ENCODE measurements at places on chromosomes 2 and 18.
A peak's percentile ranks its signal among the peaks of the same experiment; 100 is the strongest.

- no peaks in the 10 kb centered on the region for H3K27me3 ChIP-seq
- H3K4me3 ChIP-seq: no peak overlapping the region
- H3K36me3 ChIP-seq: no peaks in the 10 kb centered on the region
- no peak for DNase-seq
- H3K27ac ChIP-seq: no peak overlapping the region
Measured at GRCh38 chr18:41372046-41372665, 582.9 kb upstream of the PIK3C3 start.

GRCh38 chr2:74427551-74427950 is 6.0 kb downstream of the WDR54 start:
- H3K27me3 ChIP-seq: no peaks in the 10 kb centered on the region
- H3K36me3 ChIP-seq: peaks cover 43% of the 10 kb centered on the region
- DNase-seq: no peak
- H3K4me3 ChIP-seq: no peak overlapping the region
- H3K4me1 ChIP-seq: no peaks in the 10 kb centered on the region

DNA sequence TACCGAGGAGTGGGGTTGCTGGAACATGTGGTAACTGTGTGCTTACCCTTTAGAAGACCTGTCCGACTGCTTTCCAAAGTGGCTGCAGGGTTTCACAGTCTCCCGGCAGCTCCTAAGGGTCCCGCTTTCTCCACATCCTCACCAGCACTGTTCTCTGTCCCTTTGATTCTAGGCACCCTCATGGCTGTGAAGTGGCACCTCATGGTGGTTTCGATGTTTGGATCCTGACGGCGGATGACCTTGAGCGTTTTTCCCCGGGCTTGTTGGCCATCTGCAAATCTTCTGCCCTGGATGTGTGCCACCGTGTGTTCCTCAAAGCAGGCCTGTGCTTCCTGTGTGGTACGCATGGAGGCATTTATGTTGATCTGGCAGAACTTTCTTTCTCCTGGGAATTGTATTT is 292.5 kb upstream of the HDAC4 start:
- no peak for DNase-seq
- H3K4me1 ChIP-seq: no peaks in the 10 kb centered on the region
- peaks cover 10% of the 10 kb centered on the region for H3K27me3 ChIP-seq
- H3K36me3 ChIP-seq: no peaks in the 10 kb centered on the region
- no peak overlapping the region for H3K27ac ChIP-seq

DNA sequence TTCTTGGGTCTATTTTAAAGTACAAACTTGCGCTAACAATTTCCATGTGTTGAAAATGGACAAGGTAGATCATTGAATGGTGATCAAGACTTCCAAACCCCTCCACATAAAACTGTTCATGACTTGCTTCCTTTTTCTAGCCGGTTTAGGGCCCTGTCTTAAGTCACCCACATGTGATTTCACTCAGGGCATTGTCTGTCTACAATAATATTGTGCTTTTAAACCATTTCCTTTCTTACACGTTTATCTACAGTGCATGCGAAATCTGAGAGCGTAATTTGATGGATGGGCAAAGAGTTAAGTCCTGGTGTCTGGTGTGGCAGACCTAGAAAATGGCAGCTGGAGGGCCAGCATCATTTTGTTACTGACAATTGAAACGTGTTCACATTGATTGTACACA is 2.0 kb upstream of the ZNF516 start:
- no peak overlapping the region for H3K27ac ChIP-seq
- H3K36me3 ChIP-seq: no peaks in the 10 kb centered on the region
- no peaks in the 10 kb centered on the region for H3K4me1 ChIP-seq
- DNase-seq: no peak
- H3K4me3 ChIP-seq: 0 out of 2 replicates have a peak overlapping the region, but pooled peaks have one; percentile 73

DNA sequence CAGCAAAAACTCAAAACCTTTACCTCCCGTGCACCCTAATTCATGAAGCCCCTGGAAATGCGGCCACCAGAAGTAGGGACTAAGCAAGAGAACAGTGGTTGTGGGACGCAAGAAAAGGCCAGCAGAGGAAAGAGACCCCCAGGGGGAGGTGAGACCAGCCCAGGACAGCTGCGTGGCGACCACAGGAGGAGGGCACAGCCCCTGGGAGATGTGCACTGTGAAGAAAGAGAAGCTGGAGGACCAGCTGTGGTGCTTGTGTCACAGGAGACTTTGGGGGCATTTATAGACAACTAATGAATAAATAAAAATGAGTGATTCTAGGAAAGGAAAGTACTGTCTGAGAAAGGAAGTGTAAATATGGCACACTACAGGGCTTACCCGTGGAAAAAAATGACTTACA is 263.8 kb downstream of the EIPR1 start:
- no peaks in the 10 kb centered on the region for H3K36me3 ChIP-seq
- no peaks in the 10 kb centered on the region for H3K27me3 ChIP-seq
- H3K4me1 ChIP-seq: no peaks in the 10 kb centered on the region

GRCh38 chr2:113686537-113686936 is 59.5 kb downstream of the RABL2A start:
- H3K27ac ChIP-seq: no peak overlapping the region
- no peaks in the 10 kb centered on the region for H3K4me1 ChIP-seq
- H3K36me3 ChIP-seq: no peaks in the 10 kb centered on the region

DNA sequence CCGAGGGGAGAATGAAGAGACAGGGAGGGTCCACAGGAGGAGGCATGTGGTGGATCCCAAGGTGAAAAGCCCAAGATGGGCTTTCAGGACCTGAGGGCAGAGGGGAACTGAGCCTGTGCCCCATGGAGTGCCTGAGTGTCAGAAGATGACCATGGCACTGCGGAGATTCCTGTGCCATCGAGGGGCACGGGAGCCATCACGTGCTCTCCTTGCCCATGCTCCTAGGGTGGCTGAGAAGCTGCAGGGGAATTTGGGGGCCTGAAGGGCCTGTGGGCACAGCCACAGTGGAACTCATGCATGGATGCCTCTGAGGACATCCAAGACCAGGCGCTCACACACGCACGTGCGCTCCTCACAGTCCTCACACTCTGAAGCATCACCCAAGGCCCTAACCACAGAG is 56.1 kb upstream of the GLI2 start:
- H3K36me3 ChIP-seq: no peaks in the 10 kb centered on the region
- H3K27me3 ChIP-seq: no peaks in the 10 kb centered on the region
- no peak for DNase-seq
- H3K4me1 ChIP-seq: no peaks in the 10 kb centered on the region
- H3K27ac ChIP-seq: no peak overlapping the region
- no peak overlapping the region for H3K4me3 ChIP-seq

All from HCT116 (cell line).